Upper lobe of left lung (tissue), 6 donors: ENCODE measurements at places on chromosomes 1 and 21.

GRCh38 chr1:23742670-23743286, 493 bp upstream of the ELOA start:
- no peak for DNase-seq

DNA sequence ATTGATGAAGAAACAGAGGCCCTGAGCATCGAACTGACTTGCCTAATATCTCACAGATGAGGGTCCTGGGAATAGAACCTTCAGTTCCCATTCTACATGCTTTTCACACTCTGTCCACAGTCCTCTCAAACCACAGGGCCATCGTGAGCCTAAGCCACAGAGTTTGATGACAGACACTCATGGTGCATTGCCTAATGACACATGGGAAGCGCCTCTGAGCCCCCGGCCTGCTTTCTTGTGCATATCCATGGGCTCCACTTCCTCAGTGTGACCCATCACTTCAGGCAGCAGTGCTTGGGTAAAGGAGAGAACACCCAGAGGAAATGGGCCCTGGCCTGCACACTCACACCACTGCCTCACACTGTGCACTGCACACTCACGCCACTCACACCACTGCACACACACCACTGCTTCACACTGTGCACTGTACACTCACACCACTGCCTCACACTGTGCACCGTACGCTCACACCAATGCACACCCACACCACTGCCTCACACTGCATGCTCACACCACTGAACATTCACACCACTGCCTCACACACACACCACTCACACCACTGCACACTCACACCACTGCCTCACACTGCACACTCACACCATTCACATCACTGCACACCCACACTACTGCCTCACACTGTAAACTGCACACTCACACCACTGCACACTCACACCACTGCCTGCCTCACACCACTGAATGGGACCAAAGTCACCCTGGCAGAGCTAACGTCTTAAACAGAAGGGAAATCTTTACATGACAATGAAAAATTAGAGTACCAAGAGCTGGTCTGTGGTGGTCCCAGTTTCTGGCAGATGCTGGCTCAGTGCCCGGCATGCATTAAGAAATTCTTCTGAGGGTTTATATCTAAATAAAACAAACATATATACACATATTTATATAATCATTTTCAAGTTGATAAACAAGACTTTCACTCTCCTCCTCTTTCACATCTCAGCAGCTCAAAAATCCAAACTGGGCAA, 53.0 kb downstream of the KANK4 start:
- no peak for DNase-seq

DNA sequence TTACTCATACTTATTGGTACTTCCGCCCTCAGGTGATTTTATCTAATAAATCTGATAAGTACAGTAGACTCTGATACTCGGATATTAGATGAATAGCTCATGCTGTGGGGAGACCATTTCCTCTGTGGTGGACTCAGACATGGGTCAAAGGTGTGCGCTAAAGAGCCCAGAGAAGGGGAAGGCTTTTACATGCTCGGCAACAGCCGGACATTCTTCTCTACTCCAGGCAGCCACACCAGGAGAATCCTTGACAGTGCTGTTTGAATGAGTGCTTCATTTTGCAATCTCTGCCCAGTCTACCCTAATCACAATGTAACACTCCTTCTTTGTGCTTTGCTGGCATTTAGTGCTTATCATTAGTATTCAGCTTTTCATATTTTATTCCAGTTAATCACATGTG, 322.2 kb upstream of the USP25 start:
- no peak for DNase-seq

DNA sequence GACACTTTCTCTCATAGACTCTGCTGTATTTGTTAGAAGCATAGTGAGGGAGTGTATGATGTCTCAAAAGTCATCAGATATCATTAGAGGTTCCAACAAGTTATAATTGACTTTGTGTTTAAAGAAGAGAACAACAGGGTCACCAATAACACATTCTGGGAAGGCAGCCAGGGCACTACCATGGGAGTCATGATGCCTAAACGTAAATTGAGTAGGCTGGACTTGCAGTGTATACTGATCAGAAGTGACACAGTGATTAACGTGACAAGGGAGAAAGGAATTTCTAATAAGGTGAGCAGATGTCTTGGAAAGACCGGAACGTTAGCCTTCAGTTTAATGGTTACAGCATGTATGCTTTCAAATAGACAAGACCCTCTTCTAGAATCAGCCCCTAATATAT, 973.2 kb downstream of the NCAM2 start:
- DNase-seq: no peak

GRCh38 chr21:42843056-42843455, 36.3 kb downstream of the WDR4 start:
- no peak for DNase-seq

DNA sequence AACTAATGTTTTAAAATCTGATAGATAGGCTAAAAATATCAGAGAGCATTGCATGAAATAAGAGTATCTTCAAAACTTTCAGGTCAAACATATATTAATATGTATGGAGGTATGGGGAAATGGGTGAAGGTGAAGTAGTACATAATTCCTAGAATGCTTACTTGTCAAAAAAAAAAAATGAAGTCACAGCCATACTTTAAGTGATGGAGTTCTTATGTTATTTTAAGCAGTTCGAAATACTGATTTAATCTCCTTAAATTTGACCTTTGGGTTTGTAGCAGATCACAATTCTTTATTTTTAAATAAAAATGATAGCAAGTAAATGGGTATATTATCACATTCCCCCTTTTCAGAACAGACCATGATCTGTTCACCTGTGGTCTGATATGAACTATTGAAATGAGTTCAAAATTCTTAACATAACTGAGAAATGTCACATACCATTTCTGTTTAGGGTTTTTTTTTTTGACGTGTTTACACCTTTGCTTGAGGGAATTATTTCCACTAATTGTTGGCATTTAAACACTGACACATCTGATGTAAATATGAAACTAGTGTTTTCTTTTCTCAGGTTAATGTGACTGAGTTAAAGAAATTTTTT, 220.2 kb downstream of the GREM2 start:
- DNase-seq: no peak

DNA sequence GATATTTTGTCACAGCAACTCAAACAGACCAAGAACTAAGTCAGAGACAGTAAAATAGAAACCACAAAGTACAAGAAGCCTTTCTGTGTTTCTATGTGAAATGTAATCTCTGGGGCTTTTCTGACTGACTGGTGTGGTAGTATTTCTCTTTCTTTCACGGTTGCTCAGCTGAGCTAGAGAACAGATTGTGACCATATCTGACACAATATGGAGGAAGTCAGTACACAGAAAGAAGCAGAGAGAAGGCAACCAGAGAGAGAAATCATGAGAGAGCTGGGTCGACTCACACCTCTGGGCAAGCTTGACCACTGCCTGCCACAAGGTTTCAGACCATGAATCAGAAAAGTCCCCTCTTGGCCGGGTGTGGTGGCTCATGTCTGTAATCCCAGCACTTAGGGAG, 208.9 kb upstream of the GREM2 start:
- no peak for DNase-seq

DNA sequence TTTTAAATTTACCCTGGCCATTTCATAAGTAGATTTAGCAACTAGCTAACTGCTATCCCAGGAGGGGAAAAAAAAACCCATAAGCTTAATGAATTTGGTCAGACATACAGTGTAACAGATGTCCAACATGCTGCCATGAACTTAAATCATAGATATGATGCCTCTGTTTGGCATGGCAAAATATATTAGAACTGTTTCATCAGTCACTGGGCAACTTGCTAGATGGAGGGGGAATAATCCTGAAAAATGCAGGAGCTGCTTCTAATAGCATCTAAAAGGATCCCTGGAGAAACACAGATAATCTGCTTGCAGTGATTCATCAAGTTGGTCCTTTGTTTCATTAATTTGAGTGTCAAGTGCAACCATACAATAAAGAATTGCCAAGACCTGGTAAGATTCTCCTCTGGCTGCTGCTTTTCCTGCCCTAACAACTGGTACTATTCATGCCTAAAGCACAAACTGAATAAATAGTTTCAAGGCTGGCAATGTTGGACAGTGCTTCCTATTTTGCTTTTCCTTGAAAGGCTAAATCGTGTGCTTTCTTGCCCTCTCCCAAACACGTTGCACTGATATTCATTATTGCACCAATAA, 1.5 kb upstream of the ST6GALNAC5 start:
- no peak for DNase-seq

- no peak for DNase-seq
Observed at GRCh38 chr1:204079608-204079999, 6.7 kb downstream of the SOX13 start.

GRCh38 chr1:198528364-198528763, 12.1 kb downstream of the ATP6V1G3 start:
- DNase-seq: no peak

DNA sequence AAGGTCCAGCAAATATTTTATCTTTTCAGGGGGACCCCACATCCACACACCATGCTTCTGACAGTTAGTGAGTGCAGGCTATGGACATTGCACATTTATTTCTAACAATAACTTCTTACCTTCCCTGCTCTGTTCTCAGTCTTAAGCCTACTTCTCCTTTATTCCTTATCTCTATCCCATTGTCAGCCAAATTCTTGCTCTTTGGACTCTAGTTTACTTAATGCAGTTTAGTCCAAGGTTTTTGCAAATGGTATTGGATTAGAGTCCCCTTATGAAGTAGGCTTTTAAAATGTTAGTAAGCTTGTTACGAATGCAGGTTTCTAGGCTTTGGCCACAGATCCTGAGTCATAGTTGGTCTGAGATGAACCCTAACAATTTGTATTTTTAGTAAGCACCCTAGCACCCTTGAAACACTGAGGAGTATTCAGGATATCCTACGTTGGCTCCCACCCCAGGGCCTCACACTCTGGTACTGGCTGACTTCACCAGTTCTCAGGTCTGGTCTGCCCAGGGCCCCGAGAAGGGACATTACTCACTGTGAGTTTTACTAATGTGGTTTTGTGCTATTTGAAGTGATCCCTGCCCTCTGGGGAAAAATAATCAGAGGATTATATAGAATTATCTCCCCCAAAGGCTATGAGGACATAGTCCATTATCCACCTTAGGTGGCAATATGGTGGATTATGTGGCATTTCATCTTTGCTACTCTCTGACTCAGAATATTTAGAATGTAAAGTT, 239.5 kb downstream of the TGFB2 start:
- no peak for DNase-seq

- DNase-seq: no peak
Observed at GRCh38 chr1:70355920-70356319, 1.4 kb upstream of the ANKRD13C start.

GRCh38 chr1:94504601-94505000, 37.0 kb downstream of the F3 start:
- DNase-seq: no peak

- DNase-seq: no peak
Observed at GRCh38 chr21:37082856-37083528, 9.9 kb downstream of the TTC3 start.

- DNase-seq: no peak
Observed at GRCh38 chr1:28456078-28456477, 49.8 kb upstream of the RCC1 start.

DNA sequence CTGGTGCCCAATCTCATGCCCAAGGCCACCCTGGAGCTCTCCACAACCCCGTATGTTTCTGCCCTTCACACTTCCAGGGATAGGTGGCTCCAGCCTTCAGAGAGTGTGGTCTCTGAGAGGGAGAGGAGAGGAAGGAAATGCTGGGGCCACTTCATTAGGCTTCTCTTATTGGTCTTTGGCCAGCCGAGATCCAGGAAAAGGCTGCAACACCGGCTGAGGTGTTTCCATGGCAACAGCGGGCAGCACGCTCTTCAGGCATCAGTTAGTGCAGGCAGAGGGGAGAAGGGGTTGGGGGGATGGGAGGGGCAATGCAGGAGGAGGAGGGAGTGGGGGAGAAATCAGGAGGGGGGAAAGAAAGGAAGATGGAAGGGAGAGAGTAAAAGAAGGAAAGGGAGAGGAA, 275.1 kb upstream of the GJB5 start:
- no peak for DNase-seq

DNA sequence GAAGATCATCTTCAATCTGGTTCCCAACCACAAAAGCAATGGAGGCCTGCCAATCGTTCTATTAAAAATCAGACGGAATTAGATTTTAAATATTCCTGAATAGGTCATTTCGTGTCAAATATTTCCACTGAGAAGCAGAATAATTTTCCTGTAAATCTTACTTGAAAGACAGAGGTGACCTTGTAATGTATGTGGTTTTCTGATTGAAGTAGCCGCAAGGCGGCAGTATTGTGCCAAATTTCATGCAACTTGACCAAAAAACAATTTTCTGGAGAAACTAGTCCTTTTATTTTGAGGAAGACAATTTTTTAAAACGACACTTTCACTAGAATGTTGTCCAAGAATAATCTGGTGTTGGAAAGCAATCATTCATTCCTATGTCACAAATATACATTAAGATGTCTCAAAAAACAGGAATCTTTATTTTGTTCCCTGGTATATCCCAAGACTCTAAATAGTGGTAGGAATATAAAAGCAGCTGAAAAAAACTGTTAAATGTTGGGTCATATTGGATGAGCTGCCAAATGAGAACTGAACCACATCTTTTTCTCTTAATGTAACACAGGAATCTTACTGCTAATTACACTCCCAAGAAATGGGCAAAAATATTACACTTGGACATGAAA, 33.6 kb downstream of the SPAG17 start:
- DNase-seq: no peak

GRCh38 chr1:10451287-10451686, 1.5 kb downstream of the CORT start:
- peak; percentile 78 for DNase-seq

DNA sequence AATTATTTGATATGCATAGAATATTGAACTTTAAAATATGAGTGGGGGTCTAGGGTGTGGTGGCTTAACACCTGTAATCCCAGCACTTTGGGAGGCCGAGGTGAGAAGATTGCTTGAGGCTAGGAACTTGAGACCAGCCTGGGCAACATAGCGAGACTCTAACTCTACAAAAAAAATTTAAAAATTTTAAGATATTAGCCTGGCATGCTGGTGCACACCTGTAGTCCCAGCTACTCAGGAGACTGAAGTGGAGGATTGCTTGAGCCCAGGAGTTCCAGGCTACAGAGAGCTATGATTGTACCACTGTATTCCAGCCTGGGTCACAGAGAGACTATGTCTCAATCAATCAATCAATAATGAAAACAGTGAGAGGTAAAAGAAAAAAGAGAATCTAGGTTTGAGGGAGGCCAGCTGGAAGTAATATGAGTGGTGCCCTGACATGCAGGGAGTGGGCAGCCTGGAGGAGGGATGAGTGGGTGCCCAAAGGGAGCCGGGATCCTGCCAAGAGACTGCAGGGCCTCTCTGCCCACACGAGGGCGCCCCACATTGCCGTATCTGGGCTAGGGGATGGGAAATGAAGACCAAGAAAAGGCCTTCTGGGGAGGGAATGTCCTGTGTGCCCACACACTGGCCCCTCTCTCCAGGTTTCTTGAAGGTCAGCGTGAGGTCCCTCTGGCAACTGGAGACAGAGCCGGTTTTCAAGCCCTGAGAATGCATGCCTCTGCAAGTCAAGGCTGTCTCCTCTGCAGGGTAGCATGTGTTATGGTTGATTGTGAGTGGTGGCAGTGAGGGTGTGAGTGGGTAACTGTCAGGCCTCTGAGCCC, 93.9 kb upstream of the PPM1J start:
- DNase-seq: peak; percentile 83
